GM04504 (cell line): ENCODE measurements at places on chromosomes 12 and 14.

- no peak for DNase-seq
Measured at GRCh38 chr14:105888784-105889665, 362.6 kb downstream of the TMEM121 start.

DNA sequence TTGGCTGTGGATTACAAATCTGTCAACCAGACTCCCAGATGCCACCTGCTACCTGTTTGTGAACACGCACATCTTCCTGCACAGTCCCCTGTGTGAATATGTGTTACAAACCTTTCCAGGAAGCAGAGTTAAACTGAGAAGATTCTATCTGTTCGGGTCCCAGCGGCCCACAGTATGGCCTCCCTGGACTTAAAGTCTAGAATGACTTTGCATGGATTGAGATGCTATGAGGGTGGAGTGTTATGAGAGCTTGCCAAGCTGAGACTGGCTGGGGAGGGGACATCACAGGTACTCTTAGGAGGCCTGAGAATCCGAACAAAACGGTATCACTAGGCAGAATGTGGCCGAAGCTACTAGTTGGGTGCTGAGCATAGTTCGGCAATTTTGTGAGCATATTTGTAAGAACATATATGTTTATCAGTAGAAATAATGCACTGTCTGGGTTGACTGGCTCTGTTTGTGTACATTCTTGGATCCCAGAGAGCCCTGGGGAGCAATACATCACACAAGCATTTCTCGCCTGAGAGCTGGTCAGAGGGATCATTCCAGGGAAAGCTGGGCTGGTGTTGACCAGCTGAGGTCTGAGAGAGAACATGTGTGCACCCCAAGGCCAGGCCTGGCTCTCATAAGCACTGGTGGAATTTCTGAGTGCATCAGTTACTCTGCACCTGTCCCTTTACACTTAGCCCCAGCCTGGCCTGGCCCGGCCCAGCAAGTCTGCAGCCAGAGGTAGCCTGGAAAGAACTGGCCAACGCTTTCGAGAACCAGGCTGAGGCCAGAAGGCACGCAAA is 29.8 kb upstream of the LTBP2 start:
- DNase-seq = no peak

- DNase-seq = peak; percentile 20
Measured at GRCh38 chr12:88052686-88053085, 23.5 kb upstream of the C12orf50 start.

DNA sequence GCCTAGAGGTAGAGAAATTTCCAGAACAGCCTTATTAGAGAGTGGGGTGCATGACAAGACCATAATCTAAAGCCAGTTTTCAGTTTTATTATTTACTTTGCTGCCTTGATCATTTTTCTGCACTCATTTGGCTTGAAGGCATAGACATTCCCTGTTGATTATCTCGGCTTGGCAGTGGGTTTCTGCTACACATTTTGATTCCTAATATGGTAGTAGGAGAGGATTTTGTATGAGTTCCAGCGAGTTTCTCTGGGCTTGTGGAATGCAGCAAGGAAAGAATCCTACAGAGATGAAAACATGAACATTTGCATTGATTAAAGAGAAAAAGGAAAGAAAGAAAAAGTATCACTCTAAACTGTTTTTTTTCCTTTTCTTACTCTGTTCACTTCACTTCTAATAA is 281.2 kb downstream of the PAWR start:
- peak; percentile 66 for DNase-seq
